NCI-H1092 (cell line): ENCODE measurements at places on chromosomes 16 and 17.

GRCh38 chr17:56653877-56654276 lies 60.4 kb downstream of the NOG start:
- DNase-seq: no peak

DNA sequence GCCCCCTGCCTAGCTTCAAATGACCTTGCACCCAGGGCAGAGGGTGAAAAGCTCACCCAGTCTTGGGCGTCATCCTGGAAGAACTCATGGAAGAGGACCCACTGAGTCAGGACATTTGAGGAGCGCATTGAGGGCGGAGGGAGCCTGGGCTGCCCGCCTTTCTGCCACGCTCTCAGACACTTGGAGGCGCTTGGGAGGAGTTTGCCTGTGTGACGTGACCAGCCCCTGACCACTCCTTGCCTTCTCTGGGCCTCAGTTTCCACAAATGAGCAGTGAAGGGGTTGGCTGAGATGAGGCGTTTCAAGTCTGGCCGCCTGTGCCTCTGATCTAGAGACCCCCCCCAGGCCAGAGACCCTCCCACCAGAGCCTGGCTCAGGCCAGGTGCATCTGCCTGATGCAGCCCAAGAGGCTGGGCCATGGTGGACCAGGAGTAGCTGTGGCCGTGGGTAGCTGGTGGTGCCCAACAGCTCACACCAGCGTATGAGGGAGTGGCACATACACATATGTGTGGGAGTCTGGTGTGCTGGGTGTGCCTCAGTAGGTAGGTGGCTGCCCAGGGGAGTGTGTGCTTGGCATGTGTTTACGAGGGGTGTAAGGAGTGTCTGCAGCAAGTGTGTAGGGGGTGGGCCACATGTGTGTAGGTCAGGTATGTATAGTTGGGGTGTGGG lies 80.2 kb upstream of the TOB1 start:
- DNase-seq: no peak

- no peak for DNase-seq
Observed at GRCh38 chr16:11271610-11272009, 1.8 kb downstream of the PRM3 start.

DNA sequence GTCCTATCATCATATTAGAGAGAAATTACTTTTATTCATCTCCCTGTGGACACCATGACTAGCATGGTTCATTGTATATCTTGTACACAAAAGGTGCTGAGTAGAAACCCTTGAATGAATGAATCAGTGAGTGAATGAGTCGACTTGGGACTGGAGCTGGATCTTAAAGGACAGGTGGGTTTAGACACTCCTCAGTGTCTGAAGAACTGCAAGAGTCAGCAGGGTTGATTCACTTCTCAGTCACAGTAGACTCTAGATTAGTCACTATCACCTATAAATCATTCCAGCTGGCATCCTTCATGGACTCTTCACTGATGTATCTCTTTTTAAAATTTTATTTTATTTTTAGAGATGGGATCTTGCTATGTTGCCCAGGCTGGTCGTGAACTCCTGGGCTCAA lies 30.1 kb upstream of the PMFBP1 start:
- DNase-seq: no peak

- DNase-seq: no peak
Observed at GRCh38 chr16:23420011-23420410, 33.0 kb downstream of the COG7 start.

- peak; percentile 5 for DNase-seq
Observed at GRCh38 chr16:4330277-4330874, 14.5 kb downstream of the GLIS2 start.

DNA sequence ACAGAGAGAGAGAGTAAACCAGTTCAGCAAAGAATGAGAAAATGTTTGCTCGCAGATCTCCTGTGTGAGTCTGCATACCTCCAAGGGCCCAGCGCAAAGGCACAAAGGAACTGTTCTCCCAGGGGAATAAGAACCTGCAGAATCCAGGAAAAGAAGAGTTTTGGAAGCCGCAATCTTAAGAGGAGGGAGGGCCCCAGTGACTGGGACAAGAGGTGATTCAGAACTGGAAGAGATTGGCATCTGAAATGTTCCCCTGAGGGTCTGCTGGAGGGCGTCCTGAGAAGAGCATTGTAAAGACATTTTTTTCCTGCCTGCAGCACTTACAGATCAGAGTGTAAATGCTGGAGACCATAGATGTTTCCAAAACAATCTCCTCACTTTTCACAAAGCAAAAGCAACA lies 6.1 kb downstream of the ATMIN start:
- no peak for DNase-seq

DNA sequence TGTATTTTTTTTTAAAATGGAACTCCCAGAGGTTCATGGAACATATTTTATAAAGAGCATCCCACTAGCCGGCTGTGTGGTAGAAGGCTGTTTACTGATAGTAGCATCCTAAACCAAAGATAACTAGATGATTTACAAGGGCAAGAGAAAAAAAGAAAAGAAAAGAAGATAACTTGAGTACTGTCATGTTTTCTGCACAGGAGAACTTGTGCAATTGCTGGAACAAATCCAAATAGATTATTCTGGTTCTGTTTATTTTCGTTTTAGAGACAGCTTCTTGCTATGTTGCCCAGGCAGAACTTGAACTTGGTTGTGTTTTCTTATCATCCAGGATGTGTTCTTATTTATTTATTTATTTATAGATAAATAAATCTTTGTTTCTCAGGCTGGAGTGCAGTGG lies 20.9 kb upstream of the PPM1D start:
- DNase-seq: no peak

DNA sequence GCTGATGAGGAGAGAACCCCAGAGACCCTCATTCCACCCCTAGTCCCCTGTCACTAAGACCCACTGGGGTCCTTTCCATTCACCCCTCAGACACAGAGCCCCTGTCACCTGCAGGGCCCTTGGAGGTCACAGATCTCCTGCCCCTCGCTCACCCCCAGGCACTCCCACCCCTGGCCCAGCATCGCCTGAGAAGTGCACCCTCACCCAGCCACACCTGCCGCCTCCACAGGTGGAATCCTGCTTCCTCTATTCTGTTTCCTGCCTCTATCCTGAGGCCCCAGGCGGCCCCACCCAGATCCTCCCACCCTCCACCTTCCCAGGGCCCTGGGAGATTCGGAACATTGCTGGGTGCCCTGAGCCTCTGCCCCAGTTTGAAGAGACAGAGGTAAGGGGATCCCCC lies 13.8 kb upstream of the KRT17 start:
- no peak for DNase-seq

- no peak for DNase-seq
Observed at GRCh38 chr17:18093616-18094408, 6.1 kb downstream of the DRG2 start.
